ENCODE measurements at places on chromosomes 6 and 20.

DNA sequence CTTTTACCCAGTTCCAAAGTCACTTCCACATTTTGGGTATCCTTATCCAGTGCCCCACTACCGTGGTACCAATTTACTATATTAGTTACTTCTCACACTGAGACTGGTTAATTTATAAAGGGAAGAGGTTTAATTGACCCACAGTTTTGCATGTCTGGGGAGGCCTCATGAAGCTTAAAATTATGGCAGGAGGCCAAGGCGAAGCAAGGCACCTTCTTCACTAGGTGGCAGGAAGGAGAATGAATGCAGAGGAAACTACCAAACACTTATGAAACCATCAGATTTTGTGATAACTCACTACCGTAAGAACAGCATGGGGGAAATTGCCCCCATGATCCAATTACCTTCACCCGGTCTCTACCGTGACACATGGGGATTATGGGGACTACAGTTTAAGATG lies 106.7 kb upstream of the SAMD5 start:
- DNase-seq = no peak

DNA sequence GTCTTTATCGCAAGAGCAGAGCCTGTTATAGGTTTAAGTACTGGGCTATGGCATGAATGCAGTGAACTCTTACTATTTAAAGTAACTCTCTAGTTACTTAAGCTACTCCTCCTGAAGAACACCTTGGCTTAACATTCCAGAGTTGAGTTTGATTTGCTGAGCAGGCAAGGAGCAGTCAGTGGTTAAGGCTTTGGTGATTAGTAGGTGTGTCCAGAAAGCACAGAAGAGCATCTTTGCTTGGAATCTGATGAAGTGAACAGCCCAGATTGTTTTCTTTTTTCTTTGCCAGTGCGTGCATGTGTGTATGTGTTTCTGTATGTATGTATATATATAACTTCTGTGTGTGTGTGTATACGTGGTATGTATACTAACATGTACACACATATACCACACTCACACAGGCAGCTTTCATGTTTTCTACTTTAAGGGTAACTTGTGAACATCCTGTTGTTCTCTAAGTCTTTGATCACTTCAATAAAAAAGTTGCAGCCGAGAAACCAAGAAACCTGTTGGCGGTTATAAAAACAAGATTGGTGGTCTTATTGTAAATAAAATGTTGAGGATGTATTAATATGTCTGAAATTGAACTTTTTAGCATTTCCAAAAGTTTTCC lies 56.2 kb upstream of the TULP4 start:
- no peak for DNase-seq

DNA sequence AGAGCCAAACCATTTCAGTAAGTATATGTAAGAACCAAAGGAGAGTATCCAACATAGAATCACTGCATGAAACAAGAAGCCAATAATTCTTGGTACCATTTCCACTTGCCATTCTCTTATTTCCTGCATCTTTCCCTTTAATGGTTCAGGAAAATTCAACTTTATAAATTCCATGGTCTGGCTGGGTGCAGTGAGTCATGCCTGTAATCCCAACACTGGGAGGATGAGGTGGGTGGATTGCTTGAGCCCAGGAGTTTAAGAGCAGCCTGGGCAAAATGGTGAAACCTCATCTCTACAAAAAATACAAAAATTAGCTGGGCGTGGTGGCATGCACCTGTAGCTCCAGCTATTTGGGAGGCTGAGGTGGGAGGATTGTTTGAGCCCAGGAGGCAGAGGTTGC lies 21.2 kb downstream of the NHLRC1 start:
- DNase-seq = no peak

DNA sequence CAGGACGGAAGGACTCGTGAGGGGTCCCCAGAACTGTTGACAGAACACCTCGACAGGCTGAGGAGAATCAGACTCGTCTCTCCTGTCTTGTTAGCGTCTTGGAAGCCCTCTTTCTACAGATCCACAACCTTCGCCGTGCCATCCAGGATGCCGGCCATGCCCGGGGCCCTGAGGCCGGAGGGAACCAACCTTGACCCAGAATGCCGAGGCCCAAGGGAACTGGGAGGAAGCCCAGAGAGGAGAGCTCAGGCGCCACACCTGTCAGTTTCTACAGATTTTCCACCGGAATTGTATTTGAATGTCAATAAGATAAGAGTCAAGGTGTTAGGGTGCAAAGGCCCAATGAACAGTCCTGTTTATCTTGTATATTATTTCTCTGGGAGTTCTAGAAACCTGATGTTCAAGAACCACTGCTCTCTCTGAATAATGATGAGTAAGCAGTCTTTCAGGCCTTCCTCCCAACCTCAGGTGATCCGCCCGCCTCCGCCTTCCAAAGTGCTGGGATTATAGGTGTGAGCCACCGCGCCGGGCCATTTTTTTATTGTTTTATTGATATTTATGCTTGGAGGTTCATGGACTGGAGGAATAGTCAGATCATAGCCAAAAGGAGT lies 799 bp upstream of the ME1 start:
- DNase-seq = no peak

DNA sequence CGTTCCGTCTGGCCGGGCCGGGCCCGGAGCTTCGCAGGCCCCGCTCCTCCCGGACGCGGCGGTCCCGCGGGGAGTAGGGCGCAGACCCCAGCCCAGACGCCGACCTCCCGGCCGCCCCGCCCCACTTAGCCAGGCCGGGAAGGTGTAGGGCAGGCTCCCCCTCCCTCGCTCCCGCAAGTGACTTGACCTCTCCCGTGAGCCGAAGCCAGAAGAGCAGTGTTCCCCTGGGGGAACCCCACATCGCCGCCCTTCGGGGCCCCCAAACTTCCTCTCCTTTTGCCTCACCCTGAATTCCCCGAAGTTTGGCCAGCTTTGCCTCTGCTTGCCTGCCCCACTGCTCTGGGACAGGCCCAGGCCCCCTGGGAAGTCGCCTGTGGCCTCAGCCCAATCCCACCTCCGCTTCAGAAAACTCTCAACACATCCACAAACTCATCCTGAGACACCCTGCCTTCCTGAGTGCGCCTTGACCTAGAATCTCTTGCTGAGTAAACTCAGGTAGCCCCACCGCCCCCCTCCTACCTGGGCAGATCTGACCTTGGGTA lies 524 bp upstream of the NOL4L start:
- no peak for DNase-seq
